NCI-H460 (cell line): ENCODE measurements at places on chromosomes 3 and 15. TPM values are rescaled to one million over a fixed set of nuclear protein-coding genes. Genes with fewer than 3 reads are reported as not detected.

Gene GOLGA6L7
- total RNA-seq = not detected in 2 replicates

Gene SPATA12
- 0.12 TPM in 1 of 2 replicates, not detected in the other for total RNA-seq

Gene LMAN1L
- not detected in 2 replicates for total RNA-seq

Gene SAMD7
- not detected in 2 replicates for total RNA-seq

Gene IL5RA
- total RNA-seq = 0.06 TPM in 1 of 2 replicates, not detected in the other

Gene SPSB4
- 0.10 and 0.32 TPM in 2 replicates for total RNA-seq

DNA sequence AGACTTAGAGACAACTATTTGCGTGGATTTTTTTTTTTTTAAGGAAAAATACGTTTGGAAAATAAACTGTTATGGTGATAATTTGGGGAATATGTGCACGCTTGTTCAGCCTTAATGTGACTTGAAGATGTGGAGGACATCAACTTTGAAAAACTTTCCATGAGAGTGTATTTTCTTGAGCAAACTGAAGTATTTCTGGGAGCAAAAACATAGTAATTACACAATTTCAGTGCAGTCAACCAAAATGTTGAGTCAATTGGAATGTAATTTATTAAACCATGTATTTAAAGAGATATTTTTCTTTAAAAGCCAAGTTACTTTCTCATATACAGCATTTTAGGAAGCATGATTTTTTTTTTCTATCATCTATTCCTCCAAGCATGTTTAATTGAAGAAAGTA is 80.3 kb upstream of the FLNB start:
- DNase-seq = no peak

GRCh38 chr15:94206463-94207167 is 24.7 kb upstream of the MCTP2 start:
- DNase-seq = no peak

DNA sequence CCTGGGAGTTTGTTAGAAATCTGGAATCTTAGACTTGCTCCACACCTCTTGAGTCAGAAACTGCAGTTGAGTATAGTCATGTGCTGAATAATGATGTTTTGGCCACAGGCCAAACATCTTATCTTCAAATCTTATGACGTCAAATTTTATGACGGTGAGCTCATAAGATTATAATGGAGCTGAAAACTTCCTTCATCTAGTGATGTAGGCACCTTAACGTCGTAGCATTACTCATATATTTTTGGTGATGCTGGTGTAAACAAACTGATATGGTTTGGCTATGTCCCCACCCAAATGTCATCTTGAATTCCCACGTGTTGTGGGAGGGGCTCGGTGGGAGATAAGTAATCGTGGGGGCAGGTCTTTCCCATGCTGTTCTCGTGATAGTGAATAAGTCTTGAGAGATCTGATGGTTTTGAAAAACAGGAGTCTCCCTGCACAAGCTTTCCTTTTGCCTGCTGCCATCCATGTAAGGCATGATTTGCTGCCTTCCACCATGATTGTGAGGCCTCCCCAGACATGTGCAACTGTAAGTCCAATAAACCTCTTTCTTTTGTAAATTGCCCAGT is 268.0 kb upstream of the PROK2 start:
- no peak for DNase-seq

GRCh38 chr15:25185156-25185710 is 230.4 kb downstream of the SNRPN start:
- no peak for DNase-seq

GRCh38 chr3:159260049-159260662 is 458.3 kb downstream of the MFSD1 start:
- DNase-seq = peak; percentile 55

DNA sequence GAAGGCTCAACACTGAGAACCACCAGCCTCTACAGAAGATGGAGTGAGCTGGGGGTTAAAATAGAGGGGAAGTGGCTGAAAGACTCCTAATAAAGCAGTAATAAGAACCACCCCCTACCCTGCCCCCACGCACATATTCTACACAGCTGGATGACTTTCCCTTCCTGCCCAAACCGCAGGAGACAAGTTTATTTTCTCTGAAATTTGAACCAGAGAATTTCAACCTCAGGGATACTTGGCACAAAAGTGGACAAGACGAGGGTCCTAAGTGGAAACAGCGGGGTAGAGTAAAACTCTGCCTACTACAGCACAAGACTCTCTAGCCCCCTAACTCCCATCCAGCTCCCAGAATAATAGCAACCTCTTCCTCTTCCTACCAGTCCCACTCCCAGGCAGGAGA is 28.4 kb downstream of the USF3 start:
- DNase-seq = no peak
